ENCODE measurements at places on chromosomes 7 and 10. TPM values are rescaled to one million over a fixed set of nuclear protein-coding genes. Genes with fewer than 3 reads are reported as not detected.
A peak's percentile ranks its signal among the peaks of the same experiment; 100 is the strongest.

GRCh38 chr7:73918926-73919693, 58.2 kb downstream of the TMEM270 start:
- no peak for DNase-seq

DNA sequence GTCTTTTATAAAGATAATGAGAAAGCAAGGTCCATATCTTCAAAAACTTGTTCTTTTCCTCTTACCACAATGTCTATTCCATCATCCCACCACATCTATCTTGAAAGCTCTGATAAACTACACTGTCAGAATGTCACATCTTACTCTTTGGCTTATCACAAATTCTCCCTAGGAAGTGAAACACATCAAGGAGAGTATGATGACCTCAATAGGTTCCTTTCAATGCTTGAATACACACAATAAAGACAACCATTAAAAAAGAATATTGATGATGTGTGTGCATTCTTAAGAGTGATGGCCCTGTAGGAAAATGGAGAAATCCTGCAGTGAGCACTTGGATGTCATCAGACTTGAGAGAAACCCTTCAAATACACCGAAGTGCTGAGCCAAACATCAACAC, 918.1 kb upstream of the SORCS1 start:
- no peak for DNase-seq

LDB3 gene
- total RNA-seq = 0.59 TPM

ABCB4 gene
- total RNA-seq = 0.28 TPM

DNA sequence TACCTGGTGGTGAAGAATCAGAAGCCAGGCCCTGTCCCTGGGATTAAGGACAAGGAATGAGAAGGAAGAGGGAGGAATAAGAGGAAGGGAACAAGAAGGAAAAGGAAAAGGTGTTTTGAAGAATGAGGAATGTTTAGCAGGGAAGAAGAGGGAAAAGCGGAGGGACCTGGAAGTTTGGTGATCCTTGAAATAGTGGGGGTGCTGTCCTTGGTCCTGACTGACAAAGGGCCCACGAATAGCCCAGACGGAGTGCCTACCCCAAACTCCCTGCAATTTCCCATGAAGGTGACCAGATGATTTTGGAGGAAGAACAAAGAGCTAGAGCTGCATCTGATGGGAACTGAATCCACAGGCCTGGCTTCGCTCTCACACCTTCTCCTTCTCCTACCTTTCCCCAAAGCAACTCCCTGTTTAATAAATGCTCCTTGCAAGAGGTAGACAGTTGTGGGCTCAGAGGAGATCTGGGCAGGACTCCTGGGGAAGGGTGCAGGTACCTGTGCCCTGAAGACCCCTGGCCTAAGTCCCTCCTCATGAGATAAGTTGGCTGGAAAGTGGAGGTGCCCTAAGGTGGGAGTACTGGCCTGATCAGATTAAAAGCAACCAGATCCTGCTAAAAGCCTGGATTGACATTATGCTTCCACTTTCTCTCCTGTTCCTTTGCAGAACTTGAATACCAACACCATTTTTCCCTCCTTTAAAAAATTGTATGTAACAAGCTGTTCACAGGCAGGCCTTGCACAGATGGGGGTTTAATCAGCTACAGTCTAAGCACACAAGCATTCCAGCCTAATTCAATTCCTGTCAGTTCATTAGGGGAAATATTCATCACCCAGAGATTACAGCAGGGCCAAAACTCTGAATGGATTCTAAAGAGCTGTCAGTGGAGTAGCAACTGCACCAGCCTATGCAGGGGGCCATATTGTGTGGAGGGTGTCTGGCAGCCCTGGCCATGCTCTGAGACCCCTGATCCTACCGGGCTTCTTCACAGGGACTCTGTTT, 19.4 kb downstream of the KAZALD1 start:
- no peak for DNase-seq

ENTPD1 gene
- 10.9 TPM for total RNA-seq

GRCh38 chr10:104297697-104298660, 29.0 kb downstream of the GSTO2 start:
- DNase-seq = no peak

GRM8 gene
- 1.2 TPM for total RNA-seq

DNA sequence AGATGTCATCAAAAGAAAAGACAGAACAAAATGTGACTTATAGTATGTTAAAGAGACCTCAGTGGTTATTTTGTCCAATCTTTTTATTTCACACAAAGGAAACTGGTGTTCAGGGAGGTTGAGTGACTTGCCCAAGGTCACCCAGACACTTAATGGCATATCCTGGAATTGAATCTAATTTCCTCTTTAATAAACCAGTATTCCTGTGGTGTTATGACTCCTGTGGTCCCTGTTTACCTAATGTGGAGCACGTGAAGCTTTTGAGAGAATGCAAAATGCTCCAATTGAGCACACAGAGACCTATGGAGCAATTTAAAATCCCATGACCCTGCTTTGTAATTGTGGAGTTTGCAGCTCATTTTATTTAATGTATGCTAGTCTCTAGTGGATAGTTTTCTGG, 251.9 kb downstream of the REEP3 start:
- DNase-seq = no peak

LIPF gene
- not detected for total RNA-seq

- peak; percentile 18 for DNase-seq
Observed at GRCh38 chr10:78975926-78976325, 92.8 kb upstream of the ZMIZ1 start.

- no peak for DNase-seq
Observed at GRCh38 chr10:127928021-127928806, 21.3 kb downstream of the PTPRE start.

DNA sequence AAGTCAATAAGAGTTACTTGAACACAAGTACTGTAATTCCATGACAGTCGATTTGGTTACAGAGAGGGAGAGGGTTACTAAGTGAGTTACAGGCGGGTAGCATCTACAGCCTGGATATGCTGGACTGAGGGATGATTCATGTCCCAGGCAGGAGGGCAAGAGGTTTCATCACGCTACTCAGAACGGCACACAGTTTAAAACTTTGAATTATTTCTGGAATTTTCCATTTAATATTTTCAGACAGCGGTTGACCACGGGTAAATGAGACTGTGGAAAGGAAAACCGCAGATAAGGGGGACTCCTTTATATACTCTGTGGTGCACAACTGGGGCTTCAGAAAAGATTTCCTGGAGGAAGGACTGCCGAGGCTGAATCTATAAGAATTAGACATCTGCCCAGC, 25.7 kb upstream of the LRRC4 start:
- no peak for DNase-seq

SMC3 gene
- total RNA-seq = 22.7 TPM

DNA sequence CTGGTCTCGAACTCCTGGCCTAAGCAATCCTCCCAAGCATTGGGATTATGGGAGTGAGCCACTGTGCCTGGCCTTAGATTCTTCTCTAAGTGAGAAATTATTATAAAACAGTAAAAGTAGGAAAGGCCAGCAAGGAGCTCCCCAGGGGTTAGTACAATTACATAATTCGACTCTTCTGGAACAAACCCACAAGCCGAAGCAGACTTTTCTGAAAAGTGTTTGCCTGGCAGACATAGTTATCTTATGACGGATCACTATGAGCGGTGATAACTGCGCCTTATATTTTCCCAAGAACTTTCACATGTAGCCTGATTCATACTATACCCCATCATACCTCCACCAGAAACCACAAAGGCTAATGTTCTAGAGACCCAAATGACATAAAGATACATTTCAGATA, 30.2 kb upstream of the SH3PXD2A start:
- no peak for DNase-seq

C10orf90 gene
- not detected for total RNA-seq

DNA sequence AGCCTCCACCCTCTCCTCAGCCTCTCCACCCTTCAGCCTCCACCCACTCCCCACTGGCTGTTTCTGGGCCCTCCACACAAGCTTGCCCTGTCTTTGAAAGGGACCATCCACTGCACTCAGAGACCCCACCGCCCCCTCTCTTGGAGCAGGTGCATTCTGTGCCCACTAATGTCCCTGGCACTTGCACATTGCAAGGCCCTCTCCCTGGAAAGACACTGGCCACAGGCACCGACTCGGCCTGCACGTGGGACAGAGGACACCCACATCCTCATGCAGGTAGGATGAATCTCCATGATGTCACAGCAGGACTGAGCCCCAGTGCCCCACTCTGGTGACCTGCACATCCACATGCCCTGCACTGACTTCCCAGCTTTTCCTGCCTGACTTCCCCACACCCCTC, 36.8 kb upstream of the EBF3 start:
- no peak for DNase-seq

- no peak for DNase-seq
Observed at GRCh38 chr10:4196183-4196582, 411.2 kb upstream of the KLF6 start.
